Suppressor macrophage treated with lipopolysaccharide for 1 hour (primary cell): ENCODE measurements at places on chromosomes 5 and 9.

- no peak for DNase-seq
Measured at GRCh38 chr5:128494516-128494915, 43.5 kb downstream of the FBN2 start.

DNA sequence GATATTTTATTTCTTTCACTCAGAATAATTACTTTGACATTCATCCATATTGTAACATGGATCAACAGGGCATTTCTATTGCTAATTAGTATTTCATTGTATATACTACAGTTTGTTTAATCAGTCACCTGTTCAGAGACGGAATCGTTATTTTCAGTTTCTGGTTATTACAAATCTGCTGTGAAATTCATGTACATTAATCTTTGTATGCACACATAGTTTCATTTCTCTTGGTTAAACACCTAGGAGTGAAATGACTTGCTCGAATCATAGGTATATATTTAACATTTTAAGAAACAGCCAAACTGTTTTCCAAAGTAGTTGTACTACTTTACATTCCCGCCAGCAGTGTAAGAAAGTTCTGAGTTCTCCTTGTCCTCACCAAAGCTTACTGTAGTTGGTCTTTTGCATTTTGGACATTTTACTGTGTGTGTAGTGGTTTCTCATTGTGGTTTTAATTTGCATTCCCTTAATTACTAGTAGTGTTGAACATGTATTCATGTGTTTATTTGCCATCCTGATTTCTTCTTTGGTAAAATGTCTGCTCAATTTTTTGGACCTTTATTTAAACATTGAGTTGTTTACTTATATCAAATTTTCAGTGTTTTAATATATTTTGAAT is 198.2 kb downstream of the SAXO1 start:
- no peak for DNase-seq

- no peak for DNase-seq
Measured at GRCh38 chr9:79390781-79391770, 180.7 kb upstream of the TLE4 start.

DNA sequence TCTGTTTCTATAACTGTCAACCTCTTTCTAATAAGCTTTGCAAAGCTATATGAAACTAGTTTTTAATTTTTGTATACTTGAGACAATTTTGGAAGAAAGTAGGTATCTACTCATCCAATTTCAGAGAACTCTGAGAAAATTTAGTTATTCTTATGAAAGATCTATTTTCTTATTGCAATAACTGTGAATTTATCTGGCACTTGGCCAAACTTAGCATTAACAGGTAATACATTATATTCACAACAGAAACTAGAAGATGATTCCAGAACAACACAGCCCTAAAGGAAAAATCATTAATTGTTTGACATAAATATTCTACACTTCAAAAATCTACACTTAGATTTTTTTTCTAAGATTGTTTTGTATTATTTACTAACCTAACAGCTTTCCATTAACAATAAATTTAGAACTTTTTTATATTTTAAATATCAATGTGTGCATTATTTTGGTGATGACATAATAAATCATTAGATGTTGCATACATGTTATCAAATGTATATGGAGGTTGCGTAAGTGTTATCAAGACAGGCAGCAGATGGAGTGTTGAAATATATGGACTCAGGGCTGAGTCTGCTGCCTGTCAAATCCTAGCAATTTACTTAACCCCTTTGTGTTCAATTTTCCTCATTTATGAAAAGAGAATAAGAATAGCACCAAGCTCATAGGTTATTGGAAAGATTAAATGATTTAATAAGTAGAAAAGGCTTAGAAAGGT is 141.8 kb downstream of the MUSK start:
- no peak for DNase-seq

DNA sequence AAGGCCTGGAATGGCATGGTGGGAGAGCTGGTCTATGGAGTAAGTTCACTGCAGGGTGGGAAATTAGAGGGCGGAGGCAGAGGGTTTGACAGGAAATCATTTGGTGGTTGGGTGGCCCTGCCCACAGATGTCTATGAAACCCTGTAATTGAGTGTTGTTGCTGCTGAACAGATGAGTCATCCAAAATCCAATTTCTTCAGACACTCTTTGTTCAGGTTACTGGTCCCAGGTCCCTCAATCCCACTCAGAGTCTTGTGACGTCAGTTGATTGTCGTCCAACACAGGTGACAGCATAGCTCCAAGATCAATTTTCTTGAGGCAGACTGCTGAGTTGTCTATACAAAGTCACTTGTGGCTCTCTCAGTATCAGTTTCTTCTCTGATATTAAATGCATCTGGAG is 208.6 kb downstream of the GRIA1 start:
- no peak for DNase-seq
